ENCODE measurements at places on chromosomes 13 and 19. TPM values are rescaled to one million over a fixed set of nuclear protein-coding genes. Genes with fewer than 3 reads are reported as not detected.

Gene ALOX5AP
- 1.1 TPM for total RNA-seq

DNA sequence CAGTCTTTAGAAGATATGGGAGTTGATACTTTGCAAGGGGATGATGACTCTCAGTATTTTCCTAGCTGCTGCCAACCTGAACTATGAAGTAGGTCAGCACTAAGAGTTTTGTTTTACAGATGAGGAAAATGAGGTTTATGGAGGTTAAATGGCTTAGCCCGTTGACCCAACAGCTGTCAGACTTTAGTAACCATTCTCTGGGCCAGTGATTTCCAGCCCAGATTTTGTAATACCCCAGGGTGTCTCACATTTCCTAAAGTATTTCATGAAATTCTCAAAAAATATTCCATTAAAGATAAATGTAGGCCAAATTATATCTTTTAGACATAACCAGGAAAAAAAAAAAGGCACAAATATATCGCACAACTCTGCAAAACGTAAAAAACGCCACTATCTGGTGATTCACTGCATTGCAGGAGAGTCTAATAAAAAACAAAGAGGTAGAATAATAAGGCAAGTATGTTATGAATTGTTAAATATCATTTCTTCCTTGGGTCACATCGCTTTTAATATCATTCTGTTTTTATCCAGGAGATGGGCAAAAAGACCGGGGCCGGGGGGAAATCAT, 112.5 kb downstream of the DACH1 start:
- DNase-seq, result no peak

- DNase-seq, result no peak
Measured at GRCh38 chr13:22001336-22001735, 330.5 kb downstream of the FGF9 start.

DNA sequence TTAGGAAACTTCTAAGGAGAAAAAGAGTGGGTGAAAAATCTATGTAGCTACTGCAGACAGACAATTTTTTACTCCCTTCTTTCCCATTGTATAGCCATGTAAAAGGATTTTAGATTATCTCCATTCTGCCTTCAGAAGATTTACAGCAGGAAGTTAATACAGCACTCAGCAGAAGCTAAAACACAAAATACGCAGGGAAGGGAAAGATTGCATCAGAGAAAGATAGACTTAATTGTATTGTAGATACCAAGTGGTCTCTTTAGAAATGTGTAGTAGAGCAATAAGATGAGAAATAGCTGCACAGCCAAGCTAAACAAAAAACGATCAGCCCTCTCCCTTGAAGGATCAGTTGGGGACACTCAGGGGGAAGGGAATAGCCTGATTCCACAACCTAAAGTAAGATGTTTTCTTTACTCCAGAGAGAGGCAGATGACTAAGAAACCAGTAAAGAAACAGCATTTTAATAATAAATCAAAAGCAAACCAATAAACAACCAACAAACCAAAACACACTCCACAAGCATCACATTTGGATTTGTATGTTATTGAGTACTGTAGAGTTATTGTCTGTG, 236.7 kb upstream of the SLITRK1 start:
- no peak for DNase-seq

Gene ZNF524
- 21.9 TPM for total RNA-seq

Gene SLC7A10
- total RNA-seq, result not detected

Gene OR2Z1
- not detected for total RNA-seq

DNA sequence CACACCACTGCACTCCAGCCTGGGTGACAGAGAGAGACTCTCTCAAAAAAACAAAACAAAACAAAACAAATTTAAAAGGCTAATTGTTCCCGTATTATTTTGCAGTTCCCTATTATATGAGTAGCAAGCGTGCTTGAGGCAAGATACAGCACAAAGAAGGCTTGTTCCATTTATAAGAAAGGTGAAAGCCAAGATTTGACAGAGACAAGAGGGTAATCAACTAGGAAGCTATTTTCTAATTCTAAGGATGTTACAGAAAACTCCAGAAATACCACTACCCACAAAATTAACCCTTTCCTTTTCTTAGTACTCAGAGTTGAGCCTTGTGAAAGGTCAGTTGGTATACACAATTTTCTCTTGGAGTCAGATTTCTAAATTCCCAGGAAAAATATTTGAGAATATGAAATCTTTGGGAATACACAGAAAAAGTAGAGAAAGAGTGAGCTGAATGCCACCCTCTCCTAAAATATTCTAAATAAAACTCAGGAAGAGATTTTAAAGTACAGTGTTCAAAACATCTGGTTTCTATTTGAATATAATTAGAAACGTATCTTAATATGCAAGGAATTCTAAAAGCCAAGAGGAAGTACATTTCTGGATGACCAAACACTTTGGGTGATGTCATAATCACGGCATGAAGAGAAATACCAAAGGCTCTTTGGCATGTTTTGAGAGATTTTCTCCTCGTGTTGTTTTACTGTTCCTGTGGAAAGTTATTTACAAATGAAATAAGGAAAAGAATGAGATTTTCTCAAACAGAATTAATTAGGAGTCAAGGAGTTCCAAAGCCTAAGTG, 63.0 kb upstream of the FLT1 start:
- peak; percentile 53 for DNase-seq

Gene TNNT1
- total RNA-seq, result 334 TPM

Gene HIPK4
- not detected for total RNA-seq

DNA sequence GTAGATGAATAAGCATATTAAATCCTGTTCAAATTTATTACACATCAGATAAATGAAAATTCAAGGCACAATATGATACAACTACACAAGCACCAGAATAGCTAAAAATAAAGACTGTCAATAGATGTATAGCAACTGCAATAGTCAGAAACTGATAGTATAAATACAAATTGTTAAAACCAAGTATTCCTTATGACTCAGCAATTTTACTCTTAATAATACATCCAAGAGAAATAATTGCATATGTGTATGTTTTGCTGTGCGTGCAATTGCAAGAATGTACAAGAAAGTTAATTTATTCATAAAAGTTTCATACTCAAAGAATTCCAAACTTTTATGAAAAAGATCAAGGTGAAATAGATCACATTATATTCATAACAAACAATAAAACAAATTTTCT, 1338.1 kb downstream of the OLFM4 start:
- no peak for DNase-seq

DNA sequence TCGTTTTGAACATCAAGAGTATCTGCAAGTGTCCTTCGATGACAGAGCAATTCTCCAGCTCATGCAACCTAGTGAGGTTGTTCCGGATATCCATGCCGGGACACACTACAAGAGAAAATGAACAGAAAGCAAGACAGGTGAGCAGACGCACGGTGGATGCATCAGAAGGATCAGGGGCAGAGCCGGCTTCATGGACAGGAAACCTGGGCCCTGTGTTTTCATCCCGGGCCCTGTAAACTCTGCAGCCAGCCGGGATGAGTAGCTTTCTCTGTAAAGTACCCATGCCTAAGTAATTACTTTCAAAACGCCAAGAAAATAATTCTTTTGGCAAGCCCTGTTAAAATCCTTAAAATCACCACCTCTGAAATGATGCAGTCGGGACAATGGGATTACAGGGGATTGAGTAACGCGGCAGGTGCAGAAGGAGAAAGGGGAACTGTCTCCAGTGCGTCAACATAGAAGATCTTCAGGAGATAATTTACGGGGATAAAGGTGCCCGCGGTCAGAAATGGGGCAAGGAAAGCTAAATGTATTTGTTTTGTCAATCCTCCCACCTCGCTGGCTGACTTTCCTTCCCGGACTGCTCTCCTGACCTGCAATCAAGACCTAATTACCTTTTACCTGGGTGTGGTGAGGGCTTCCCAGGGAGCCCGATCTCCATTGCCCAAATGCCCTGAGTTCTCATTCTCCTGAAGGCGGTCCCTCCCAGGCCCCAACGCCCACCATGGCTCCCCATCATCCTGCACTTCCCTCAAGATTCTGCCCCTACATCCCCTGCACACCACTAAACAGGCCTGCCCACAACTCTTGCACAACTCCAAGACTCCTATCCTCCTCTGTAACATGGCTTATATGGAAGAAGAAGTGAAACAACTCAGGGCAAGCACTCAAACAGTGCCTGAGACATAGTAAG, 26.2 kb downstream of the INSR start:
- no peak for DNase-seq

GRCh38 chr19:9914001-9914314, 22.4 kb downstream of the OLFM2 start:
- no peak for DNase-seq

- no peak for DNase-seq
Measured at GRCh38 chr19:30450835-30451321, 78.7 kb downstream of the ZNF536 start.

DNA sequence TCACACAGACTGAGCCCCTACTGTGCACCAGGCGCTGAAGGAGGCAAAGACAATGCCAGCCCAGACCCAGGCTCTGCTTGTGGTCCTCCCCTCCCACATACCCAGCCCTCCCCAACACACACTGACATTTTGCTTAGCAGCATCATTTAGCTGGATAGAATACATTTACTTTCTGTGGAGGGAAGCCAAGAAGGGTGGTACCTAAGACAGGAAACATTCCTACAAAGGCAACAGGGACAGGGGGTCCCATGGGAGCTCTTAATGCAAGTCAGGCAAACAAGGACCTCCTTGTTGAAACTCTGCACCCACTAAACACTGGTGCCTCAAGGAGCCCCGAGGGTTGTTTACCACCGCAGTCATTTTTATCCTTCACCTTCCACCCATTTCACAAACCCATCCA, 77.0 kb upstream of the ZNF507 start:
- DNase-seq, result no peak

Gene CCDC194
- not detected for total RNA-seq

- no peak for DNase-seq
Measured at GRCh38 chr13:62483774-62484173, 1068.1 kb upstream of the PCDH20 start.

Gene ZNF723
- 0.14 TPM for total RNA-seq

GRCh38 chr13:93751117-93751516, 524.5 kb downstream of the GPC6 start:
- no peak for DNase-seq

Gene PRTN3
- total RNA-seq, result 0.72 TPM

DNA sequence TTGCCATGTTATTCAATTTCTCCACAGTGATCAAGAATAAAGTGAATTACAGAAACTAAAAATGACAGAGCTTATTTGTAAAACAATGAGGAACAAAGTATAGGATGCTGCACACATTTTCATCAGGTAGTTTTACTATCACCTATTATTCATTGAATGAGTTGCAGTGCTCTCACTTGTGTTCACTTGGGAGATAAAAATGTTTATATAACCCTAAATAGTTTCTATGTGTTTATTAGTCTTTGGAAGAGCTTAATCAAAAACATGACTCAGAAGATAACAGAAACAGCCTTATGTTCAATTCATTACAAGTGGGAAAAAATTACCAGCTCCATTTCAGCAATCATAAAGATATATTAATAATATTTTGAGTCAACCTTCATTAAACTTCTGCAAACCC, 796.2 kb downstream of the SLITRK1 start:
- no peak for DNase-seq

GRCh38 chr13:94620286-94620896, 18.7 kb downstream of the GPR180 start:
- DNase-seq, result peak; percentile 22

DNA sequence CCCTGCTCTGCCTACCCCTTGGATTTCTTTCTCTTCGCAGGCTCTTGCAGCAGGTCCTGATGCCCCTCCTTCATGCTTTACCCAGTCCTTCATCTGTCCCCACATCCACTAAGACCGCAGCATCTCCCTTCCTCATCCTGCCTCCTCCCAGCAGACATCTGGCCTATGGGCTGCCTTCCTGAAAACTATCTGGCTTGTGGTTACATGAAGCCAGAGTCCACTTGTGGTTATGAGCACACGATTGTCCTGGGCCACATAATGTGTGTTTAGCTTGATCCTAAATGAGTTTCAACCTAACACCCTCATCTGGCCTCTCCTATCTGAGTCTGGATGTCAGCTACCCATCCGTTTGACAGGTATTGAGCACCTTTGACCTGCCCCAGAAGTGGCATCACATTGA, 5.5 kb upstream of the ZNF175 start:
- no peak for DNase-seq

DNA sequence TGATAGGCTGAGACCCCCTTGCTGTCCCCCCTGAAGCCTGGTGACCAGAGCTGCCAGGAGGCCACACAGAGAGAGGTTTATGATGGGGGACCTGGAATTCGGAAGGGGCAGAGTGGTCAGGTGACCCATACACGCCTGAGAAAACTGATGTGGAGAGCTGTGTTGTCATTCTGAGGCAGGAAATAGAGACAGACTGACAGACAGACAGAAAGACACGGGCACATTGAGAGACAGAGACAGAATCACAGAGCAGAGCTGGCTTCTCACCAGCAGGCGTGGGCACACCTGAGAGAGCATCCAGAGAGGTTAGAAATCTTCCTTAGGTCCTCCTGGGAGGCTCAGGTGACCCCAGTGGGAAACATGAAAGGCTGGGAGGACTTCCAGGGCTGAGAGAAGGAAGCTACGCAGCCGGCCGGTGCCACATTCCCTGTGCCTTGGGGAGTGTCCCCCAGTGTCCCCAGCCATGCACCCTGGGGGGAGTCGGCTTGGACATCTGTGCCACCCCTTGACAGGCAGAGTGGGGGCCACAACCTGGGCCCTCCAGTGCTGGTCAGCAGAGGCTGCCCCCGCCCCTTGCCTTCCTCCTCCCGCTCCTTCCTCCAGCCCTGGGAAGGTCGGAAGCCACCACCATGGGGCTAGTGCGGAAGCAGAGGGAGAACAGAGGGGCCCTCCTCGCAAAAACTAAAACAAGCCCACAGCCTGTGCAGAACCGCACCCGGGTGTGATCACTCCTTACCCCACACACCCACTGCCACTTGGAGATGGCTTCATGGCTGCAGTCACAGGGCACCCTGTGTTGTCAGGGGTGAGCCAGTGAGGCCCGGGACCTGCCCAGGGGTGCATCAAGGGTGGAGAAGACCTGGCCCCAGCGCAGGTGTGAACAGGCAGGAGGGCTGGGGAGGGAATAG, 2.2 kb downstream of the FFAR1 start:
- peak; percentile 10 for DNase-seq

Gene RFPL4A
- 7.7 TPM for total RNA-seq

GRCh38 chr19:18603255-18603957, 3.2 kb downstream of the CRLF1 start:
- DNase-seq, result no peak

Gene ATXN8OS
- total RNA-seq, result not detected

DNA sequence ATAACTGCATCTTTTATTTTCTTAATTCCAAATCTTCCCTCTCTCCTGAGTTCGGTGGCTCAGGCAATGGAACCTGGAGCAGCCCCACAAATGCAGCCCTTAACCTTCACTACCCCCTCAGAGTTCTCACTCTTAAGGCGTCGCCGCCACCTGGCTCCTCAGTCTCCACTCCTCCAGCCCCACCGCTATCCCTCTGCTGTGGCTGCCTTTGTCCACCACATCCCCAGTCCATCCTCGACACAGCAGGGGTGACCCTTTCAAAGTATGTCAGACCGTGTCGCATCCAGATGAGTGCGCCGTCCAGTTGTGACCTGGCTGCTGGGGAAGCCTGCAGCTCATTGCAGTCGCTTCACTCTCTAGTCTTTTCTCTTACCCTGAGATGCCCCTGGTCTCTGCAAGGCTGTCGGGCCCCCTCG, 1.0 kb downstream of the SPPL2B start:
- DNase-seq, result no peak
